ENCODE measurements at places on chromosomes 3 and 15.

DNA sequence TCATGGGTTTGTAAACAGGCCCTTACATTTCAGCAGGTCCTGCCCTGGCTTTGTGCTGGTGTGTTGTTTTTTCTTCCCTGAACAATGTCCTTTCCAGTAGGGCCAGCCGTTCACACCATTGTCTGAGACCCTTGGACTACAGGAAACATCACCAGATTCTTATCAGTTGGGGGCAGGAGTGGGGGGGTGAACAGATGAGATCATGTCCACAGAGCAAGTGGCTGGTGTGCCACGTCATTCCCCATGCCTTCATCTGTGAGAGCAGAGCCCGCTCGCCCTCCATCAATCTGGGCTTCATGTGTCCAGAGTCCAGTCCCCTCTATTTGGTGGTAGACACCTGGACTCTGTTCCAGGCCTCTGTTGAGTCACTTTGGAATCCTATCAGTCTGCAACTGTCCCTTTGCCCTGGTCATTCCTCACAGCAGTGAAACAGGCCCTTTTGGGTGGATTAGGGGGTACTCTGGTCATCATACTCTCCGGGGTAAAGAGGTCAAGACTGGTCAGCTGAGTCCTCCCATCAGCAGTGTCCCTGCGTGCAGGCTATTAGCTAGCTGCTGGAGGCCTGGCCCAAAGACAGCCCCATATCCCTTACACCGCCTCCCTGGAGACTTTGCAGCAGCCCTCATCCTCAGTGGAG lies 15.0 kb downstream of the SEMA3G start:
- no peak overlapping the region for H3K27ac ChIP-seq
- H3K36me3 ChIP-seq: no peaks in the 10 kb centered on the region
- DNase-seq: no peak
- peaks cover 6% of the 10 kb centered on the region for H3K4me1 ChIP-seq

DNA sequence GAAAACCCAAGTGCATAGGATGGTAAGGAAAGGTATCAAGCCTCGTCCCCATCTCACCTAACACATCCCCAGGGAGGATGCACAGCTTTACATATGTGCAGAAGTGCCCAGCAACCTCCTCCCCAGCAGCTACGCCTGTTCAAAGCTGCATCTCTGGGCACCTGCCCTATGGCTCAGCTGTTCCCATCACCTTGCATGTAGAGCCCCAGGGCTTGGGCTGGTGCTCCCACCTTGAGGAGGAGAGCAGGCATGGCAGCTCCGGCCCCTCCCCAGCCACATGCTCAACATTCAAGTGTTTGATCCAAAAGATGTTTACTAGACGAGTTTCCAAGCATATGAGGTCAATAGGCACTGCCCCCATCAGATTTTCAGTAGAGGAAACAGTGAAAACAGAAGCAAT lies 173.5 kb downstream of the ATP10A start:
- peaks cover 21% of the 10 kb centered on the region for H3K36me3 ChIP-seq
- no peak overlapping the region for H3K4me3 ChIP-seq
- H3K27ac ChIP-seq: peak overlapping the region; percentile 49
- no peak for DNase-seq
- peaks cover 46% of the 10 kb centered on the region for H3K4me1 ChIP-seq

DNA sequence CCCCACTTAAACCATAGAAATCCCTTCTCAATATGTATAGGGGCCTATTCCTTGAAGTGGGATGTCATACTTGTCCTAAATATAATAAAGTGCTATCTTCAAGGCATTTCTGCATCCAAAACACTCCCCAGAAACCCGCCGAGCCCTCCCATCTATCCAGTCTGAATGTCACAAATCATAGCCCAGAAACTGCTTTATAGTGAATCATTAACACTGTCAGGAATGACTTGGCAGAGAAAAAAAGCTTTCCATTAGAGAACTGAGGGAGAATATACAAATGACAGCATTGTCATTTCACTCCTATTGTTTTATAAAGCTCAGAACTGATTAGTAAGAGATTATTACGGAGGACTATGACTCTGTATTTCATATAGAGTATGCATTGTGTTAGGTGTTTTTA lies 48.4 kb upstream of the MEIS2 start:
- H3K4me3 ChIP-seq: no peak overlapping the region
- H3K36me3 ChIP-seq: no peaks in the 10 kb centered on the region
- no peaks in the 10 kb centered on the region for H3K4me1 ChIP-seq
- no peak for DNase-seq
- peaks cover 9% of the 10 kb centered on the region for H3K27me3 ChIP-seq

DNA sequence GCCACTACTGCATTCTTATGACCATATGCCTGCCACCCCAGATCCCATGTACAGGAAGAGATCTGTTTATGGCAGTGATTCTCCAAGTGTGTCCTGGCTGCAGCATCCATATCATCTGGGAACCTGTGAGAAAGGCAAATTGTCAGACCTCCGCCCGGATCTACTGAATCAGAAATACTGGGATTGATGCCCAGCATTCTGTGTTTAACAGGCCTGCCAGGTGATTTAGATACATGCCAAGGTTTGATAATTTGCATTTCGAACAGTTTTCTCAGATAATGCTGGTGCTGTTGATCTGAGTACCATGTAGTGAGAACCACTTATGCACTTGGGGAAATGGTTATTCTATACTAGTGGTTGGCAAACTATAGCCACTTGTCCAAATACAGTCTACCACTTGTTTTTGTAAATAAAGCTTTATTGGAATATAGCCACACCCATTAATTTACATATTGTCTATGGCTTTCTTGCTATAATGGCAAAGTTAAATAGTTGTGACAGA lies 165.4 kb downstream of the SSR3 start:
- no peak for DNase-seq
- no peaks in the 10 kb centered on the region for H3K36me3 ChIP-seq
- no peak overlapping the region for H3K4me3 ChIP-seq

DNA sequence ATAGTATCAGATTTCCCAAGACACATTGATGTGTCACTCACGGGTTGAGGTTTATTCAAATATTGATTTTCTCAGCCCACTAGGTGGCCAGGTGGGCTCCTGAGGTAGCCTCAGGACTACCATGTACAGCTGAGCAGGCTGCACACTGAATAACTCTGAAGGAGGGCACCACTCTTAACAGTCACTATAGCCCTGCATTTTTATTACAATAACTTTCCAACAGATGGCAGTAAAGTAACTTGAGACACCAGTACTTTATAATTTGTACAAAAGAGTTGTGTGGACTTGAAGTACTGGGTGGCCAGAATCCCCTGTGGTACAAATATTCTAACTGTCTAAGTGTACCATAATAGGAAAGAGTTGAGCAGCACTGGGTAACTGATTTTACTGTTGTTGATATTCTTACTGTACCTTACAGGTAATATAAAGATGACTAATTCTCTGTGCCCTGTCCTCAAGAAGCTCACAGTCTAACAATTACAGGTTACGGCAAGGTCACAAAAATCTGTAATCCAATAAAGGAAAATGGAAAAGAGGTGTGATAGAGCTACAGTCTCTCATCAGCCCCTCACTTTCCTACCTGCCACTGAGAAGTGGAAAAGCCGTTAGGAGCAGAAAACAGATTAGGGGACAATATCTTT lies 76.0 kb downstream of the ETFA start:
- peaks cover 5% of the 10 kb centered on the region for H3K36me3 ChIP-seq
- peaks cover 12% of the 10 kb centered on the region for H3K4me1 ChIP-seq
- no peaks in the 10 kb centered on the region for H3K27me3 ChIP-seq
- H3K27ac ChIP-seq: no peak overlapping the region
- H3K4me3 ChIP-seq: no peak overlapping the region
- DNase-seq: peak; percentile 70

- no peak for DNase-seq
- H3K27ac ChIP-seq: no peak overlapping the region
- H3K27me3 ChIP-seq: peaks cover 7% of the 10 kb centered on the region
- no peaks in the 10 kb centered on the region for H3K4me1 ChIP-seq
Measured at GRCh38 chr15:64685230-64685888, 90.0 kb downstream of the RBPMS2 start.

- no peak for DNase-seq
- no peak overlapping the region for H3K27ac ChIP-seq
- H3K36me3 ChIP-seq: peaks cover 25% of the 10 kb centered on the region
- no peaks in the 10 kb centered on the region for H3K27me3 ChIP-seq
Measured at GRCh38 chr3:99997293-99997692, 117.0 kb downstream of the FILIP1L start.

- DNase-seq: no peak
- H3K4me3 ChIP-seq: no peak overlapping the region
- H3K36me3 ChIP-seq: no peaks in the 10 kb centered on the region
- H3K4me1 ChIP-seq: no peaks in the 10 kb centered on the region
Measured at GRCh38 chr3:195761567-195762248, 40.9 kb downstream of the MUC20 start.

- H3K4me3 ChIP-seq: no peak overlapping the region
- H3K36me3 ChIP-seq: peaks cover 5% of the 10 kb centered on the region
- no peaks in the 10 kb centered on the region for H3K27me3 ChIP-seq
- peak overlapping the region; percentile 30 for H3K27ac ChIP-seq
- H3K4me1 ChIP-seq: peaks cover 84% of the 10 kb centered on the region
- DNase-seq: no peak
Measured at GRCh38 chr3:27629366-27629765, 92.8 kb downstream of the EOMES start.

GRCh38 chr3:136626493-136626892 lies 125.7 kb downstream of the STAG1 start:
- no peak overlapping the region for H3K4me3 ChIP-seq
- H3K36me3 ChIP-seq: peaks cover 18% of the 10 kb centered on the region
- H3K27me3 ChIP-seq: no peaks in the 10 kb centered on the region
- H3K27ac ChIP-seq: no peak overlapping the region
- peaks cover 37% of the 10 kb centered on the region for H3K4me1 ChIP-seq
- DNase-seq: no peak

- peak; percentile 30 for DNase-seq
- peak overlapping the region; percentile 64 for H3K27ac ChIP-seq
- H3K36me3 ChIP-seq: no peaks in the 10 kb centered on the region
- no peaks in the 10 kb centered on the region for H3K27me3 ChIP-seq
- H3K4me1 ChIP-seq: peaks cover 23% of the 10 kb centered on the region
Measured at GRCh38 chr3:195270079-195270816, 711 bp downstream of the XXYLT1 start.

DNA sequence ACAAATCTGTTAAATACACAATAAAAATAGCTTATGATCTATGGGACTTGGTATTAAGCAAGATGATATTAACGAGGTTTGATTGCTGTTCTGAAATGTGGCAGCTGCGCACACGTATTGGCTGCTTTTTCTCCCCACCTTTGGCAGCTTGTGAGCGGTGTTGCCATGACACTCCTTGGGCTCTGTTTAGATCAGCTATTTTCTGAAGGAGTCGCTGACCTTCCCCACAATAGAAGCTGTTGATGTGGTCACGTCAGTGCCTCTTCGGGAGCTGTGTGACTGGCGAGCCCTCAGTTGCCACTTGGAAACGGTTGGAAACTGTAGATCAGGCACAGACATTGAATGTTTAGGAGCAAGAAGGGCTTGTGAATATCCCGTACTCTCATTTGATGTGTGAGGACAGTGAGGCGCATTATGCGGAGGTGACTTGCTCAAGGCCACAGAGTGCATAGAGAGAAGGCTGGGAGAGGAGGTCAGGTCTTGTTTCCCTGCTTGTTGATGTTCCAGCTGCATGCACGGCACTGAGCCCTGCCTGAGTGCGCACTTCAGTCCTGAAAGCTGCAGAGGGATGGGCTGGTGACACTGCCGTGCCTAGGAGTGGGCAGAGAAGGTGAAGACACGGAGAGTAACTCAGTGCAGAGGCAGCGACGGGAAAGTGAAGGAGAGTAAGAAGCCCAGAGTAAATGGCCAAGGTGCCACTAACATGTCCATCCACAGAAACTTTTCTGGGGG lies 198.4 kb downstream of the LPP start:
- no peaks in the 10 kb centered on the region for H3K27me3 ChIP-seq
- H3K36me3 ChIP-seq: peaks cover 11% of the 10 kb centered on the region
- H3K27ac ChIP-seq: no peak overlapping the region

GRCh38 chr3:32910954-32911353 lies 40.5 kb upstream of the CCR4 start:
- H3K36me3 ChIP-seq: no peaks in the 10 kb centered on the region
- peak; percentile 8 for DNase-seq
- no peak overlapping the region for H3K27ac ChIP-seq
- H3K4me1 ChIP-seq: peaks cover 13% of the 10 kb centered on the region
- H3K4me3 ChIP-seq: no peak overlapping the region

DNA sequence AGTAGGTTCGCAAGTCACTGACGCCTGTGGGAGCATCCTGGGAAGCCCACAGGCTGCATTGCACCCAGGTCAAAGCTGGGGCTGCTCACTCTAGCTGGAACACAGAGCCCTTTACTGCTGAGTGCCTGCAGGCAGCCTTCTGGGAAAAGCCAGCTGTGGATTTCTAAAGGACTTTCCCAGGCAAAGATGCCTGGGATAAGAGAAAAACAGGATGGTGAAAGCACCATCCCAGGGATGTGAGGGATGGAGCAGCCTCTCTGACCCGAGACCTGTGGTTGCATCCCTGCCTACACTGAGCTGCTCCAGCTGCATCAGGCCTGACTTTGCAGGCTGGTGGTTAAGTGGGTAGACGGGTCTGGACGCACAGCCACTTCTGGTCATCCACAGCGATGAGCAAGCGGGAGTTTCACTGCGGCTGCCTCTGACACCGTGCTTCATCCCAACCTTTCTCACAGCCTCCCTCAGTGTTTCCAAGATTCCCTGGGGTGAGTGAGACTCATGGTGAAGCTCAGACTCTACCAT lies 52.5 kb upstream of the AMOTL2 start:
- H3K4me1 ChIP-seq: peaks cover 65% of the 10 kb centered on the region
- H3K27ac ChIP-seq: peak overlapping the region; percentile 100
- peak; percentile 78 for DNase-seq
- H3K36me3 ChIP-seq: no peaks in the 10 kb centered on the region

DNA sequence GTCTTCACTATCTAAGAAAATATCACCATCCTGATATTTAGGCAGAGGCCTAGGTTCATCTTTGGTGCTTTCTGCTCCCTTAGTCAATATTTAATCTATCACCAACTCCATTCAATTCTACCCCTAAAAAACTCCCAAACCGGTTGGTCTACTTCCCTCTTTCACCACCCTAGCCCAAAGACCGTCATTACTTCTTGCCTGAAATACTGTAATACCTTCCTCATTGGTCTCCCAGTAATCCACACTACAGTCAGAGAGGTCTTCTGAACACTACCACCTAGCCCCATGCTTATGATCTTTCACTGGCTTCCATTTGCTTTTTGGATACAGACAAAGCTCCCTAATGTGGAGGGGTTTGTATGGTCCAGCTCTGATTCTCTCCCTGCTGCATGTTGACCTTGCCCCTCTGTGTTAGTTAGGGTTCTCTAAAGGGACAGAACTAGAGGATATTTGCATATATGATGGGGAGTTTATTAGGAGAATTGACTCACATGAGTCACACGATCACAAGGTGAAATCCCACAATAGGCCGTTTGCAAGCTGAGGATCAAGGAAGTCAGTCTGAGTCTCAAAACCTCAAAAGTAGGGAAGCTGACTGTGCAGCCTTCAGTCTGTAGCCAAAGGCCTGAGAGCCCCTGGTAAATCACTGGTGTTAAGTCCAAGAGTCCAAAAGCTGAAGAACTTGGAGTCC lies 36.4 kb upstream of the ATP2C1 start:
- no peak overlapping the region for H3K27ac ChIP-seq
- peaks cover 9% of the 10 kb centered on the region for H3K27me3 ChIP-seq
